NCI-H2171 (cell line): ENCODE measurements at places on chromosomes 7 and 10.

DNA sequence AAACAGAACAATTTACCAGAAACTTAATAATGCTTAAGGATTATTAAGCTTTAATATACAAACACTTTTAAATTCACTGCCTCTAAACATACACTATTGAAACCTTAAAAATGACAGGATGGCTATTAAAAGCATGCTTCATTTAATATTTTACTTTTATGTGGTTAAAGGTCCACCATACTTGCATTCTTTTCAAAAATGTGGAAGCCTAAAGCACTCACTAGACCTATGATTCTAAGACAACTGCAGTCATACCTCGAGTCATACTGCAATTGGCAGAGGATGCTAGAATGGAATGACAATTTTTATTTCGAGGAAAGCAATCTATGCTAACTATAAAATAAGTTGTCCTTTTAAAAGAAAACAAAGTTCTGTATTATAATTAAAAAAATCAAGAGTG lies 85.3 kb downstream of the PIP4K2A start:
- DNase-seq = no peak

GRCh38 chr10:48957361-48958151 lies 17.9 kb upstream of the LRRC18 start:
- DNase-seq = no peak

DNA sequence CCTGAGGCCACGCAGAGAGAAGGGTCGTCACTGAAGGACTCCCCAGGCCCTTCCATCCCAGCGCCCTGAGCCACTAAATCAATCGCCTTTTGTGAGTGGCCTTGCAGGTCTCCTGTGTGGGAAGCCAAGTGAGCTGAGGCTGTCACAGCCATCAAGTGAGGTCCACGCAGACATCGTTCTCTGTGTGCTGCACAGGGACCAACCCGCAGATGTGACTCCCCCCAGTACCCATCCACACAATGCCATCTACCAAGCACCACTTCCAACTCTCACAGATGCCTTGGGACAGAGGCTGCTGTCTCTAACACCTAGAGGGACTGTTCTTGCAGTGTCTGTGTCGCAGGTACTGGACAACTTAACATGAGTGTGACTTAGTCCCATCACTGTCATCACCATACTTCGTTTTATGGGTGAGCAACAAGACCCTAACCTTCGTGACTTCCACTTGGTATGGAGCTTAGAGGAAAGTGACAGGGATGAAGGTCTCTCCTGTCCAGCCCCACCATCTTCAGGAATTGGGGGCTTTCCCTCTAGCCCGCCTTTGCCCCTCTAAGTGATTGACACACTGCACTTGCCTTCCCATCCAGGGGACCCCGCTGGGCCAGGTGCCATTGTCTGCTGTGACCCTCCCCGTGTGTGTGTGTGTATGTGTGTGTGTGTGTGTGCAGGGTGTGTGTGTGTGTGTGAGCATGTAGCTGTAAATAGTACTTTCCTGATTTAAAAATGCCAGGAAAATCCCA lies 51.4 kb upstream of the TMEM72 start:
- no peak for DNase-seq

- DNase-seq = no peak
Observed at GRCh38 chr7:50304911-50305582, 531 bp downstream of the IKZF1 start.

- DNase-seq = no peak
Observed at GRCh38 chr7:8305625-8306388, 43.8 kb upstream of the ICA1 start.

- DNase-seq = no peak
Observed at GRCh38 chr7:45663167-45663921, 89.2 kb downstream of the ADCY1 start.

DNA sequence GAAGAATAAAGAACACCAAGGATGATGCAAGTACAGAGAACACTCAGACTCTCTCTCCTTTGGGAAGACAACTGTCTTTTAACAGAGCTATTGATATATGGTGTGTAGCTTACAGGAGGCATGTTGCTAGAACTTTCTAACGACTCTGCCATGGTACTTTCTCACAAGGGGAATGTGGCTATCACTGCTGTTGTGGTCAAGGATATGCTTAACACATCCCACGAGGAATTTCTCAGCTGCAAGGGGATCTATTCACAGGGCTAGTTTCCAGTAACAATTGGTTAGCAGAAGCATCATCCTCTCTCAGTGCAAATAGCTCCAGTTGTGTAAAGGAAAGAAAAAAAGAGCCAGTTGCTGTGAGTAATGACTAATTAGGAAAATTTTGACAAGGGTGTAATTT lies 826.0 kb downstream of the SORCS1 start:
- no peak for DNase-seq

DNA sequence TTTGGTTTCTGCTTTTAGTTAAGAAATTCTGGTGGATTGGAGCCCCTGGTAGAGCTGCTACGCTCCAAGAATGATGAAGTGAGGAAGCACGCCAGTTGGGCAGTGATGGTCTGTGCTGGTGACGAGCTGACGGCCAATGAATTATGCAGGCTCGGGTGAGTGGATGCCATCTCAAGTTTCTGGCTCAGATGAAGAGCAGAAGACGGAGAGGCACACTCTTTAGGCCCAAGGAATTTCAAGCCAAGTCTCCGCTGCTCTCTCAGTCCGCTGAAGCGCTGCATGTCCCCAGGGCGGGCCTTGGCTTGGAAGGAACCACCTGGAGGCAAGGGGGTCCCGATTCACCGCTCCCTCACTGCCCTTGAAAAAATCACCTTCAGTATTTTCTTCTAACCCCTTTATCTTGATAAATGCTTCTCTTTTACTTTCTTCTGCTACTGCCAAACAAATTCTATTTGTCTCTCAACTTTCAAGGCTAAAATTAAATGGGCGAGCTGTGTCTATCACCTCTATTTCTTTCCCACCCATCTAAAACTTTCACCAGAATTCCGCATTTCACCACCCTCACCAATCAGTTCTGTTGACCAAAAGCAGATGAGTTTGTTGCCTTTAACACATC lies 74.2 kb downstream of the ARMC3 start:
- DNase-seq = no peak

- DNase-seq = no peak
Observed at GRCh38 chr7:131110297-131111080, 217.2 kb upstream of the MKLN1 start.

GRCh38 chr7:68684996-68685395 lies 913.3 kb upstream of the AUTS2 start:
- peak; percentile 73 for DNase-seq

DNA sequence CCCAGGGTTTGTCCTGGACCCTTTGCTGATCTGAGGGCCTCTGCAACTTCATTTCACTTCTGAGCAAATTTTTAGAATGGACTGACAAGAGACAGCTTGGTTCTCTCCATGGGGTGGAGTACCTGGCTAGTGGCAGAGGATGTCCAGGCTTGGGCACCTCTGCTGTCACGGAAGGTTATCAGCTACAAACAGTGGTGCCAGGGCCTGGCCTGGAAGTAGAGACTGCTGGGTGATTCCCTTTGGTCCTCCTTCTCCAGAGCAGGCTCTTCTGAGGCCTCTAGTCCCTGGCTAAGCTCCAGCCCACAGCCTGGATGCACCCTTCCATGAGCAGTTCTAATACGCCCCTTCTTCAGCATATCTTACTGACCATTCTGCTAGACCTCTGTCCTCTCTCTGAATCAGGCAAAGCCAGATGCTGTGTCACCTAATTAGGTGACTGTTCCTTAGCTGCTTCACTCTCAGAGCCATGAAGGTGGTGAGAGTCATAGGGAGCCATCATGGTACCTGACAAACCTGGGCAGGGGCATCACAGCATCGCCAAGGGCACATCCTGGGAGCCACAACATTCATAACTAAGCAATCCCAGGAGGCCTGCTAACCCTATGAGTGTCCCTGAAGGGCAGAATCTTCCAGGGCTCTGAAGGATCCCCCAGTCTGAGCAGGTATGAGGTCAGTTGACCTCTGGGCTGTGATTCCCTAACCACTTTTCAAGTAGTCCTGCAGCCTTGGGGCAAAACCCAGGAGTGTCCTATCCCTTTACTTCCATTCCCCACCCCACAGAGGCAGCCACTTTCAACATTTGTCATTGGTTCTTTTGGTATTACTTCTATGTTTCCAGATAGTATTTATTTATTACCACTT lies 4.0 kb downstream of the ARHGAP22 start:
- DNase-seq = no peak

- no peak for DNase-seq
Observed at GRCh38 chr7:80984619-80985018, 65.8 kb upstream of the SEMA3C start.

GRCh38 chr10:21929070-21929469 lies 74.5 kb downstream of the DNAJC1 start:
- DNase-seq = no peak

DNA sequence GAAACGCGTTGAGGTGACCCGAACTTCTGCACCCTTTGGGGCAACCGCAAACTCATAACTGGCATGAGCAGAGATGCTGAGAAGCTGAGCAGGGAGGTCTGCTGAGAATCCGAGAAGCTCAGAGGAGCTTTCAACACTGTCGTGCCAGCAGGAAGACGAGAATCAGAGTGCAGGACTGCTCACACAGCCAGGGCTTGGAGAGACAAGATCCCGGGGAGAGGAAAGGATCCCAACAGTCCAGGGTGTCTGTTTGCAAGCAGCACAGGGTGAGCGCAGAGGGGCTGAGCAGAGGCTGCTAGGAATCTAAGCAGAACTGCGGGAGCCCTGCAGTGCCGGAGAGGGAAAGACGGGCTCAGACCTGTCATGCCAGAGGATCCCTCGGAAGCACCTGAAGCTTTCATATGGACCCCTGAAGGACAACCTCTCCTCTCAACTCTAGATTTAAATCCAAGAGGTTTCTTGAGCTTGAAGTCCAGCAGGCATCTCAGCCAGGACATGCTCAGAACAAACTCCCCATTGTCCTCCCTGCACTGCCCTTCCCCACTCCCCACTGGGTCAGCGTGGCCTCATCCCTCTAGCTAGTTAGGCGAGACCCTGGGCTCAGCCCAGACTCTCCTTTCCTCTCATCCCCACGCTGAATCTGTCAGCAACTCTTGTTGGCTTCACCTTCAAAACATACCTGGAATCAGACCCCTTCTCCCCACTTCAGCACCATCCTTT lies 40.7 kb downstream of the FOXL3 start:
- DNase-seq = no peak

- DNase-seq = no peak
Observed at GRCh38 chr7:124649397-124650014, 116.1 kb downstream of the GPR37 start.

DNA sequence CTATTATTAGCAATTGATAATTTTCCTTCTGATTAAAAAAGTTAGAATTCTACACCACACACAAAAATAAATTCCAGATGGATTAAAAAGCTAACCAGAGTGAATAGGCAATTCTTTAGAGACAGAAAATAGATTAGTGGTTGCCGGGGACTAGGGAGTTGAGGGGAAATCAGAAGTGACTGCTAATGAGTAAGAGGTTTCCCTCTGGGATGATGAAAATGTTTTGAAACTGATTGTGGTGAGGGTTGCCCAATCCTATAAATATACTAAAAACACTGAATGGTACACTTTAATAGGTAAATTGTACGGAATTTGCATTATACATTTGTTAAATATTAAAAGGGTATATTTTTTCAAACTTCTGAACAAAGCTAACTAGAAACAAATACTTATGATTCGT lies 214.9 kb downstream of the GPAM start:
- no peak for DNase-seq

- peak; percentile 0 for DNase-seq
Observed at GRCh38 chr7:124840435-124840834, 74.8 kb upstream of the GPR37 start.

DNA sequence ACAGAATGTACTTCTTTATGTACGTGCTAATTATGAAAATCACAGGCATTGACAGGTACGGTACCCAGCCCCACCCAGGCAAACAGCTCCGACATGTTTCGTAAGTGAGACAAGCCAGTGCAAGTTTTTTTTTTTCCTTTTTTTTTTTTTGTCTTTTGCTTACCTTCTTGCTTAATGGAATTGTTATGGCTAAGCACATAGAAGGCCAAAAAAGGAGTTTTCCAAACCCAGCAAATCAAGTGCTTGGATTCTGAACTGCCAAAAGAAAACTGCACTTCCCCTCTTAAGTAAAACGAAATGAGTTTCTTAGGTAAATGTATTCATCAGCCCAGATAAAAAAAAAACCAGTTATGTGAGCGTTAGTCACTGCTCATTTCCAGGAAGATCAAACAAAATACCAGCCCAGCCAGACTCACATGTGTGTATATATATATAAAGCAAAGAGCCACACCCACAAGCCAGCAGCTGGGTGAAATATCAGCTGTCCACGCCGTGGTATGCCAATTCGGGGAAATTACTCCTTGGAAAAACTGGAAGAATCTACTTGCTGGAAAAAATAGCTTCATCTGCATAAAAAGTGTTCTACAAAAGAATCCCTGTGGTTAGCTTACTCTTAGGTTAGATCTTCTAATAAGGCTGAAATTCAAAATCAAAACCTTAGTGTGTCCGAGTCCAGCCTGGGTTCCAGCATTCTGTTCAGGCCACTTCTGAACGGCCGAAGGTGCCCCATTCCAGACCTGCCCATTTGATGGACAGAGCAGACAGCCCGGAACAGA lies 8.0 kb downstream of the KLF6 start:
- DNase-seq = no peak

- DNase-seq = no peak
Observed at GRCh38 chr10:117609796-117610170, 67.2 kb downstream of the EMX2 start.

GRCh38 chr7:33509206-33509605 lies 379.8 kb downstream of the BBS9 start:
- DNase-seq = no peak

DNA sequence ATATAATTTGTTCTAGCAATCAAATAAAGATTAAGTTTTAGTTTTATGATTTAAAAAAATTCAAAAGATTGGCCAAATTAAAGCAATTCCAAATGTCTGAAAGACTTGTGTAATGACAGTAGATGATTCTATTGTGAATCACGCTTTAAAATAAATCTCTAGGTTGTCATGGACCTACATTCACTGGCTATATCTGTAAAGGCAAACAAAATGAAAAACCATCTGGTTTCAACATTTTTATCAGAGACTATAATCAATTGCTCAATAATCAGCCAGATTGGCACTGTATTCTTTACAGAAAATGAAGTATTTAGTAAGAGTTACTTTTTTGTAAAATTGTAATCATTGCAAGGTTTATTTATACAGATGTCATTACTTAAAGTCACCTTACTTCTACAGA lies 60.7 kb downstream of the DGKB start:
- DNase-seq = no peak

DNA sequence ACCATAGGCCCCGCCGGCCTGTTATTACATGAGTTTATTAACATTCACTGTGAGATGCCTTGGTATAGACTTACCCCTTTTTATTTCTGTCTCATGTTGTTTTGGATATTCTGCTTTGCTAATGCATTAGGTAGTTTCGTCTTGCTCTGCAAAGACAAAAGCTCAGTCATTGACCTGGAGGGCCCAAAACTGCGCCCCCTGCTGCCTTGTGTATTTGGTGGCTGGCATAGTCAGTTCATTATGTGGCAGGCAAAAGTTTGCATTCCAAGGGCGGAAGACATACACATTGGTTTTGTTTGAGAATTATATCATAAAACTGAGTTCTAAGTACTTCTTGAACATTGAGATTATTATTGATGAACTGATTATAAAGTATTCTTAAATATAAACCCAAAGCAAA lies 372.5 kb downstream of the SDK1 start:
- no peak for DNase-seq
